Ammon's horn (tissue), 1 donor: ENCODE measurements at places on chromosomes 7 and 10.

GRCh38 chr10:16870331-16870730, 53.1 kb upstream of the RSU1 start:
- no peak for DNase-seq

DNA sequence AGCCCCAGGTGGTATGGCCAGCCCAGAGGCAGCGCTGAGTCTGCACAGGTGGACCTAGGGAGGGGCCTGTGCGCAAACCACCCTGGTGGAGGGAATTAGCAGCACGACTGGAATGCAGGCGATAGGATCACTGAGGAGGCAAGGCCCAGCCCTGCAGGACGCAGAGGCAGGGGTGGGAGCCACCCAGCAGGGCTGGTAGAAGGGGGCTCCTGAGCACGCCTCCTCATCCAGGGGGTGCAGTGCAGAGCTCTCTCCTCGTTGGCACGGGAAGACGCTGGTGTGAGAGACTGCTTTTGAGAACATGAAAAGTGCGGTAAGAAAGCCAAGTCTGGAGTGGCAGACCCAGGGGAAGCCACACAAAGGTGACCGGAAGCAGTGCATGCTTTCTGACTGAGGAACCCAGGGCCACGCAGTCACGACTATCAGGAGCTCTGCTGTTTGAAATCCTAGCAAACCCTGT, 6.0 kb downstream of the FXYD4 start:
- DNase-seq, result no peak

DNA sequence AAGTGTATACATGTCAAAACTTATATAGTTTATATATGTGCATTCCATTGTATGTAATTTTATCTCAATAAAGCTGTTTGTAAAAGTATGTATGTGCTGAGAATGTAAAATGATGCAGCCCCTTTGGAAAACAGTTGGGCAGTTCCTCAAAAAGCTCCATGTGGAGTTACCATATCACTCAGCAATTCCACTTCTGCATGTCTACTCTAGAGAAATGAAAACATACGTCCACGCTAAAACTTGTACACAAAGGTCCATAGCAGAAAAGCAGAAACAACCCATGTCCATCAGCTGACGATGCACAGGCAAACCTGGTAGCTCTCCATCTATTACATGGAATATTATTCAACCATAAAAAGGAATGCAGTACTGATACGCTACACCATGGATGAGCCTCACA, 8.3 kb upstream of the RGS10 start:
- peak; percentile 38 for DNase-seq

DNA sequence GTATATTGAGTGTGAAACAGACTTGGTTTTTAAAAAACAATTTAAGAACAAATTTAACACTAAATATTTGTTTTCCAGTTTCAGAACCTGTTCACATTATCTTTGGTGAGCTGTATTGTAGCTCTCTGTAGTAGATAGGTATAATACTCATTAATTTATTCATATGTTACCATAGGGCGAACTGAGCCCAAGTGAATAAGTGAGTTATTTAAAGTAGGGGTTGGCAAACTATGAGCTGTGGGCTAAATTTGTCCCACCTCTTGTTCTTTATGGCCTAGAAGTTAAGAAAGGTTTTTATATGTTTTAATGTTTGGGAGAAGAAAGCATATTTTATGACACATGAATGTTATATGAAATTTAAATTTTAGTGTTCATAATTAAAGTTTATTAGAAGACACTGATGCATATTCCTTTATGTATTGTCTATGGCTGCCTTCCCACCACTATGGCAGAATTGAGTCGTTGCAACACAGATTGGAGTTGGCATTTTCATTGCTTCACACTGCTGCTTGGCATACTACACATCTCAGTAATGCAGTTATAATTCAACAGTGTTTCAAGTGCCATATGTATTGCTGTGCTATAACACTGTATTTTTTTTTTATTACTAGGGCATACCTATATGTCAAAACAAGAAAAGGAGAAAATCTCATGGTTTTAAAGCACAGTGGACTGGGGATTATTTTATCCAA, 146.5 kb downstream of the ADK start:
- DNase-seq, result no peak

DNA sequence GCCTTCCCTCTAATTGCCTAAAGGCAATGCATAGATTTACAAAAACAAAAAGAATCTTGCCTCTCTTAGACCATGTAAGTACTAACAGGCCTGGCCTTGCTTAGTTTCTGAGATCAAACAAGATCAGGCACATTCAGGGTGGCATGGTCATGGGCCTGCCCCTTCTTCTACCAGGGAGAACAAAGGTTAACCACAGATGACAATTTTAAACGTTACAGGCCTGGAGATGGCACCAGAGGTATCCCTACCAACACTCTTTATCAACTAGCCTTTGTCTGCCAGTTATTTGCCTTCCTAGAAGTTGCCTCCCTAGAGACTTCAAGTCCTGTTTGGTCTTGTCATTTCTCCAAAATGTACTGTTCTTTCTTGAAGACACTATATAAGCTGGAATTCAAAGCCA, 252.6 kb downstream of the DOCK4 start:
- DNase-seq, result peak; percentile 64

DNA sequence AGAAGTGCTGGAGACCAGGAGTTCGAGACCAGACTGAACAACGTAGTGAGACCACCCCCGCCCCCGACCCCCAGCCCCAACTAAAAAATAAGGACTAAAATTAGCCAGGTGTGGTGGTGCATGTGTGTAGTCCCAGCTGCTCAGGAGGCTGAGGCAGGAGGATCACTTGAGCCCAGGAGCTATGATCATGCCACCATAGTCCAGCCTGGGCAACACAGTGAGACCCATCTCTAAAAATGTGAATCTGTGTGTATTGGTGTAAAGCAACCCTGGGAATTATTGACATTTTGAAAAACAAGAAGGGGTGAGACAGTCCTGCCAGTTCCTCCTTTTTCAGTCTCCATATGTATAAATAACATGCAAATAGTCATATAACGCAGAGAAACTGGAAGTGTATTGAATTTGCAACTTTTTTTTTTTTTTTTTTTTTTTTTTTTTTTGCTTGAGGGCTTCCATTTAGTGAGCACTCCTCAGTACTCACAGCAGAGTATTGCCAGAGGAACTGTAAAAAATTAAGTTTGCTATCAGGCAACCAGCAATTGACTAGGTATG, 3.4 kb upstream of the ITGB1 start:
- DNase-seq, result no peak

DNA sequence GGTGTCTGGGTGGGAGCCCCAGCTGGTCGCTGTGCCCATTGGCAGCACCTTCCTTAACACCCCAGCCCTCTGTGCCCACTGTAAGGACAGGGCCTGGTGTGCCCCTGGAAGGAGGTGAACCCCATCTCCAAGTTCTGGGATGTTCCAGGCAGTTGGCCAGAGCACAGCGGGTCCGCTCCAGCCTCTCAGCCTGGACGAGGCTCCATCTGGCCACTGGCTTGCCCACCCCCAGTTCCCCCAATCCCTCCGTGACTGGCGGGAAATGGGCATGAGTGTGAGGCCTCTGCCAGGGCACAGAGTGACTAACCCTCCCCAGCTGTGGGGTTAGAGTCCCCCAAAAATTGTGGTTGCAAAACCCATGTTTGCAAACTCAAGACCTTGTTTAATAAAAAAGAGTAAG, 15.6 kb downstream of the GRIFIN start:
- peak; percentile 73 for DNase-seq

GRCh38 chr7:79132844-79133451, 320.5 kb downstream of the MAGI2 start:
- DNase-seq, result no peak

- DNase-seq, result no peak
Measured at GRCh38 chr7:940599-941408, 13.7 kb downstream of the ADAP1 start.

- DNase-seq, result no peak
Measured at GRCh38 chr7:86863452-86863851, 196.0 kb downstream of the ELAPOR2 start.

DNA sequence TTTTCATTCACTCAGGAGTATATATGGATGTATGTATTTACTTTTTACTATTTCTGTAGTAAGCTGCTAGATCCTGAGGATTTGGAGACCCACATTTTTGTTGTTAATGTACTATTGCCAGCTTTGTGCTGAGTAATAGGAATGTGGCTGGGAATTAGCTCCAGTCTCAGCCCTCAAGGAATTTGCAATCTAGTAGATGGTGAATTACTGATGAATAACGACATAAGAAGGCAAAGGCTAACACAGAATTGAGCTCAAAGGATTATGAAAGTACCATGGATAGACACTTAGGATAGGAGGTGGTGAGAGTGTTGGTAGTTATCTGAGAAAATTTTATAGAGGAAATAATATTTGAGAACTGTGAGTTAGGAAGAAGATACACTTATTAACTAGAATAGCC, 19.9 kb downstream of the CASD1 start:
- DNase-seq, result no peak

DNA sequence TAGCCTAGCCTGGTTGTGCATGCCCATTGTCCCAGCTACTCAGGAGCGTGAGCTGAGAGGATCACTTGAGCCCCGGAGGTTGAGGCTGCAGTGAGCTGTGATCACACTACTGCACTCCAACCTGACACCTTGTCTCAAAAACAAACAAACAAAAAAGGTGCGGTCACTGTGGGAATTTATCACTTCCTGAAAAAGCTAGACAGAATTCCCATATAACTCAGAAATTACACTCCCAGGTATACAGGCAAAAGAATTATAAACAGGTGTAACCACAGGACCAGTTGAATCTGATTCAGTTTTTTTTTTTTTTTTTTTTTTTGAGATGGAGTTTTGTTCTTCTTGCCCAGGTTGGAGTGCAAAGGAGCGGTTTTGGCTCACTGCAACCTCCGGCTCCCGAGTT, 3.2 kb upstream of the OGDH start:
- DNase-seq, result no peak

DNA sequence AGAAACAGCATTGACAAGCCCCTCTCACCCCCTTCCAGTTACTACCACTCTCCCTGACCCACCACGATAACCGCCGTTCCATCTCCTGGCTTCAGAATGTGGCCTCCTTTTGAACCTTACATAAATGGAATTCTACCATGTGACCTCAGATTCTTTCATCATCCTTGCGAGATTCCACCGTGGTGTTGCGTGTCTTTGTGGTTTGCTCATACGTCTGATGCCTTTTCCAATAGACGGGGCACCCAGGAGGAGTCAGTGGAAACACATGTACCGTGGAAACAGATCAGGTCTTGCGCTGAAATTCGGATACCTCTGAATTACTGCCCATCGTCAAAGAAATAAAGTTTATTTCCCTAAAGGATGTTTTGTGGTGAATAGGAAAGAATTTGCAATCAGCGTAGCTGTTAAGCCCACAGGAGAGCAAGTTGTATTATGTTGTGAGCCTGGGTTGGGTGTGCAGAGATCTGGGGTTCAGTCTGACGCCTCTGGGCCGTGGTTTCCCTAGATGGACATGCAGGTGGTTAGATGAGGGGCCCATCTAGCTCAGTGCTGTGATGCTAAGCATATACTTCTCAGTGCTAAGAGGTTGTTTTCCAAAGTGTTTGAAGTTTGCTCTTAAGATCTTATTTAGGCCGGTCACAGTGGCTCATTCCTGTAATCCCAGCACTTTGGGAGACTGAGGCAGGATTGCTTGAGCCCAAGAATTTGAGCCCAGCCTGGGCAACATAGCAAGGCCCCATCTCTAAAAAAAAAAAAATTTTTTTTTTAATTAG, 29.1 kb downstream of the GTF2IRD1 start:
- DNase-seq, result no peak

GRCh38 chr7:37320140-37320847, 128.4 kb downstream of the ELMO1 start:
- peak; percentile 47 for DNase-seq

- peak; percentile 13 for DNase-seq
Measured at GRCh38 chr10:100291356-100291755, 4.9 kb upstream of the BLOC1S2 start.

GRCh38 chr7:98300595-98301372, 19.3 kb downstream of the BRI3 start:
- no peak for DNase-seq

GRCh38 chr7:3028071-3028757, 15.5 kb downstream of the CARD11 start:
- peak; percentile 79 for DNase-seq

DNA sequence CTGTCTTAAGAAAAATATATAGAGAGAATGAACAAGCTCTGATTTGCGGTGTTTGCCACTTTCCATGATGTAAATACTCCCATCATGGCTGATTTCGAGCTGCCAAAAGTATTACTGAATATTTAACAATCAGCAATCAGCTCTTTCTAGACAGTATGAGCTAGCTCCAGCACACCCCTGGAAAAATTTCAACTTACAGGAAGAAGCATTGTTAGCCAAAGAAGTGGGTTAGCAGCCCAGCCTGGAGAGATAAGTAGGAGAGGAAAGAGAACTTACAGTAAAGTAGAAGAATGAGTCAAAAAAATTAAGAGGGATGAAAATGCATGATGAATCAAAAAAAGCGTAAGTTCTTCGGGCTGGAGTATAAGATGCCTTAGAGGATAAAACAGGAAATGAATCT, 60.6 kb upstream of the ANK3 start:
- DNase-seq, result no peak

GRCh38 chr10:72630144-72630543, 4.3 kb upstream of the MICU1 start:
- DNase-seq, result no peak

DNA sequence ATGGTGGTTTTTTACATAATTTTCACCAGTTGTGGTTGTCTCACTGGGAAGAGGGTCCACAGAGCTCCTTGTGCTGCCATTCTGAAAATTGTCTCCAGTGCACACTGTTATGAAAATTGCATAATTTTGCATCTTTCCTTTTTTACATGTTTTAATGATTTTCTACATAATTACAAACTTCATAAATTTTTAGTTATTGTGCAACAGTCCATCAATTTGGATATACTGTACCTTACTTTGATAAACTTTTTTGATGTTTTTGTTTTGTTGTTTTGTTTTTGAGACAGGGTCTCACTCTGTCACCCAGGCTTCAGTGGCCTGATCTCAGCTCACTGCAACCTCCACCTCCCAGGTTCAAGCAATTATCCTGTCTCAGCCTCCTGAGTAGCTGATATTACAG, 70.6 kb upstream of the AUTS2 start:
- DNase-seq, result no peak

DNA sequence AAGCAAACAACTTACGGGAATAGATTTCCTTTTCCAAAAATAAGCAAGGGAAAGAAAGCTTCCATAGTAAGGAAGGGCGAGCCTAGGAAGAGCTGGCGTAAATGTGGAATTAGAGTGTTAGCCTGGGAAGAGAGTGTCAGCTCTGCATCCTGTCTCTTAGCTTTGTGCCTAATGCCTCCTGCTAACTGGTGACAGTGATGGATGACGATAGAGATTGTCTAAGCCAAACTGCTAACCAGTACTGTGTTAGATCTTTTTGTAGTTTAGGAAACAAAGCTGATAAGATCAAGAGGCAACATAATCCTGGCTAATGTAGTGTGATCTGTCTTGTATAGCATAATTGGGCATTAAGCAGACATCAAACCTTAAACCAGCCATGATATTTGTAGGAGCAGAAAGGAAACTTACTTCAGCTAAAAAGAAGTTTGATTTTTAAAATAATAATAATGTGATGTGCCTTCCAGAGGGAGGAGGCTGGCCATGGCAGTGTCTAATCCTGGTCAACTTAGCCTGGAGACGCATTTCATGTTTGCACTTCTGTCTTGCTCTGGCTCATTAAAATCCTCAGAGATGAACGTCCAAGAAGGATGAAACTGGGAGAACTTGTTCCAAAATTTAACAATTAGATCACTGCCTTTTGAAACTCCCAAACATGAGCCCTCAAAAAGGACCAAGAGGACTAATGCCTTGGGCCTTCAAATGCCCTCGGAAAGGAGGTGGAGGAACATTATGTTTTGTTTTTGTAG, 85.1 kb downstream of the FAM204A start:
- no peak for DNase-seq

GRCh38 chr7:3955026-3955425, 654.0 kb downstream of the SDK1 start:
- no peak for DNase-seq

- DNase-seq, result no peak
Measured at GRCh38 chr7:108421720-108422331, 34.4 kb downstream of the NRCAM start.
